Heart right ventricle (tissue), 16 donors: ENCODE measurements at places on chromosomes 7 and 10. TPM values are rescaled to one million over a fixed set of nuclear protein-coding genes. Genes with fewer than 3 reads are reported as not detected.

DNA sequence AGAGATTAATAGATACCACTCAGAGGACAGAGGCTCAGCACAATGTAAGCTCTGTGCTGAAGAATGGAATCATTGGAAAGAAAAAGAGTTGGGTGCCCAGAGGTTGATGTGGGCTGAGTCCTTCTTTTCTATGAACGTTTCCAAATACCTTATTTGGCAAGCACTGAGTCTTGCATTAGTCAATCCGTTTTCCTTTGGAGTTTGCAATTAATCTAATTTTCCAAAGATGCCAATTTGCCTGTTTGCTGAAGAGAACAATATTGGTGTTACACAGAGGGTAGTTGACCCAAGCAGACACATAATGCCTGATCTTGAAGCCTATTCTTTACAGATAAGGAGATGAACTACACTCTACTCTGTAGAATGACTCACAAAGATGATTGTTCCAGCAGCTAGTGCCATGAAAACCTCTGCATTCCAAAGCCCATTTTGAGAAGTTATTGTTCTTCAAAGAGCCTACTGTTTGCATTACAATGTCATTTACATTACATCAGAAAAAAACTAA, 55.4 kb upstream of the MET start:
- H3K4me1 ChIP-seq, result no peaks in the 10 kb centered on the region
- DNase-seq, result no peak
- H3K27me3 ChIP-seq, result peaks cover 37% of the 10 kb centered on the region
- no peak overlapping the region for H3K27ac ChIP-seq

DNA sequence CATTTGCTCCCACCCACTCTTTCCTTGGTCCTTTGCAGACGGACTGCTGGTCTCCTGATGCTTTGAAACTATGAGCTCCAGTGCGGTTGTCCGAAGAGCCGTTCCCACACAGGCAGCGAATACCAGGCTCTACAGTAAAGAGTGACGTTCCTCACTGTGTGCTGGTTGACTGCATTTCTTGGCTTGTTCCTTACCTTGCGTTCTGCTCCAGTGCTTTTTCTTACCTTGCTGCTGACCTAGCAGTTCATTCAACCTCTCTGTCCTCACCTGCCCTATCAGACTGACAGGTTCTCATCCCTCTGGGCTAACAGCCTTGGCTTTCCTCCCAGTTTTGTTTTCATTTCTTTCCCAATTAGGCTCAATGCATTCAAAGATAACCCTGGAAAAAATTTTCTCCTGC, 214.8 kb downstream of the TMEM178B start:
- peaks cover 12% of the 10 kb centered on the region for H3K4me1 ChIP-seq
- no peaks in the 10 kb centered on the region for H3K27me3 ChIP-seq
- H3K27ac ChIP-seq, result no peak overlapping the region

Gene FGFR2
- 0.09 TPM for total RNA-seq

Gene AKR1C4
- total RNA-seq, result not detected

Gene HMX3
- not detected for total RNA-seq

Gene GPRIN2
- total RNA-seq, result not detected

- H3K27me3 ChIP-seq, result no peaks in the 10 kb centered on the region
- H3K4me3 ChIP-seq, result no peak overlapping the region
- no peak overlapping the region for H3K27ac ChIP-seq
- peaks cover 9% of the 10 kb centered on the region for H3K4me1 ChIP-seq
Observed at GRCh38 chr7:40761762-40762560, 627.2 kb downstream of the SUGCT start.

- H3K27ac ChIP-seq, result no peak overlapping the region
- no peaks in the 10 kb centered on the region for H3K27me3 ChIP-seq
- H3K36me3 ChIP-seq, result no peaks in the 10 kb centered on the region
- no peak overlapping the region for H3K4me3 ChIP-seq
- no peaks in the 10 kb centered on the region for H3K4me1 ChIP-seq
Observed at GRCh38 chr10:11517150-11517549, 94.3 kb downstream of the USP6NL start.

GRCh38 chr7:42642699-42643098, 269.2 kb downstream of the C7orf25 start:
- H3K27me3 ChIP-seq, result no peaks in the 10 kb centered on the region
- no peaks in the 10 kb centered on the region for H3K36me3 ChIP-seq
- H3K4me3 ChIP-seq, result no peak overlapping the region
- H3K27ac ChIP-seq, result no peak overlapping the region
- no peak for DNase-seq
- no peaks in the 10 kb centered on the region for H3K4me1 ChIP-seq

Gene AQP1
- total RNA-seq, result 237 TPM
